ENCODE measurements at places on chromosomes 13 and 19.

DNA sequence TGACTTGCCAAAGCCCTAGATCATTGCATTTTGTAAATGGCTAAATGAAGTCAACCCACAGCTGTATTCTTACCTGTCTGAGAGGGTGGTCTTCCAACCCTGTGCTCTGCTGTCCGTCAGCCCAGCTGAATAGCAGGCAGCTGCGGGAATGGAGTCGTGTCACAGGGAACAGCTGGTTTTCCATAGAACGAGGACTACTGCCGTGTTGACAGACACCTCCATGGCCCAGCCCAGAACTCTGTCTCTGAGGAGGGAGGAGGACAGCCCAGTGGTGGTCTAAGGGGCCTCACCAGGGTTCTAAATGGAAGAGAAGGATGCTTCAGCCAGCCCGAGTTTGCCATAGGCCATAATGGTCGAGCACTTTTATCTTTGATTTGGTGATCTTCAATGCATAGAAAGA, 110.7 kb downstream of the SLC7A1 start:
- DNase-seq = no peak

DNA sequence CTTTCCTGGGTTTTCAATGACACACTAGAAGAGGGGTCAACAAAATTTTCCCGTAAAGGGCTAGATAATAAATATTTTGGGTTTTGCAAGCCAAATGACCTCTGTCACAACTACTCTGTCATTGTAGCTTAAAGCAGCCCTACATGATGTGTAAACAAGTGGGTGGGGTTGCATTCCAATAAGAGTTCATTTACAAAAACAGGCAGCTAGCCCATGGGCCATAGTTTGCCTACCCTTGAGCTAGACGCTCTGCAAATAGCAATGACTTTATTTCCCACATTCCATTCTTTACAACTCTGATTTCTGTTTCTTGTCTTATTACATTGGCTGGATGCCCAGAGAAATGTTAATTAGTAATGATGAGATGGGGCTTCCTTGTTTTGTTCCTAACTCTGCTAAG, 76.0 kb downstream of the ZNF557 start:
- DNase-seq = no peak

DNA sequence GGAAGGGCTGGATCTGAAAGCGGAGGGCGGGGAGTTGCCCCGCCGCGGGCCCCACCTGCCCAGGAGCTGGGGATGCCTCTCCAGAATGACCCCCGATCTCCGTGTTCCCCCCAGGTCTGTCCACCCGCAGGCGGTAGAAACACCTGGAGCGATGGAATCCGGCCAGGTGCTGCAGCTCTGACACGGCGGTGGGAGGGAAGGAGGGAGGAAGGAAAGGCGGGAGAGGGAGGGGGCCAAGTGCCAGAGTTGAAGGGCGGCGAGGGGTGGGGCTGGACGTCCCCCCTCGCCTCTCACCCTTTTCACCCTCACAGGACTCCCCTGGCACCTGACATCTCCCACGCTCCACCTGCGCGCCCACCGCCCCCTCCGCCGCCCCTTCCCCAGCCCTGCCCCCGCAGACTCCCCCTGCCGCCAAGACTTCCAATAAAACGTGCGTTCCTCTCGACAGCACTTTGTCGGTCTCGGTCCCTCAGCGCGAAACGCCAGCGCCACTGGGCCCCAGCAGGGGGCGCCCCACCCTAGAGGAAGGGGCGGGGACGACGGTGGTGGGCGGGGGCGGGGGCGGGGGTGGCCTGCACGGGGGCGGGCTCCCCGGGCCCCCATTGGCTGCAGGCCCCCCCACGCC, 337 bp upstream of the FXYD7 start:
- DNase-seq = peak; percentile 75

DNA sequence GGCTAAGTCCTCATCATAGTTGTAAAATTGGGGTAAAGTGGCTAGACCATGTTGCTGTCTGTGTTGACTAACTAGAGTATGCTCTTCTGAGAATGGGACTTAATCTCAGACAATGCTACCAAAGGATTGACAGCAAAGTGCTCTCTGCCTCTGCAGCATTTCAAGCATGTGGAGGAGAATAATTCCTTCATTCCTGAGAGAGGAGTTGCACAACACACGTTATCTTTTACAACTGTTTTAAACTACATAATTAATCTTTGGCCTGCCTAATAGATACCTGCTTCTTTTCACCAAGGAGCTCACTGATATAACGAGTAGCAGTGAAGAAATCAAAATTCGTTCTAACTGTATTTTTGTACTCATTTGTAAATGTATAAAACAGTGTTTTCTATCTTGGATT, 2172.2 kb downstream of the PCDH9 start:
- DNase-seq = no peak

GRCh38 chr19:18650021-18650390, 13.2 kb downstream of the KLHL26 start:
- peak; percentile 38 for DNase-seq

DNA sequence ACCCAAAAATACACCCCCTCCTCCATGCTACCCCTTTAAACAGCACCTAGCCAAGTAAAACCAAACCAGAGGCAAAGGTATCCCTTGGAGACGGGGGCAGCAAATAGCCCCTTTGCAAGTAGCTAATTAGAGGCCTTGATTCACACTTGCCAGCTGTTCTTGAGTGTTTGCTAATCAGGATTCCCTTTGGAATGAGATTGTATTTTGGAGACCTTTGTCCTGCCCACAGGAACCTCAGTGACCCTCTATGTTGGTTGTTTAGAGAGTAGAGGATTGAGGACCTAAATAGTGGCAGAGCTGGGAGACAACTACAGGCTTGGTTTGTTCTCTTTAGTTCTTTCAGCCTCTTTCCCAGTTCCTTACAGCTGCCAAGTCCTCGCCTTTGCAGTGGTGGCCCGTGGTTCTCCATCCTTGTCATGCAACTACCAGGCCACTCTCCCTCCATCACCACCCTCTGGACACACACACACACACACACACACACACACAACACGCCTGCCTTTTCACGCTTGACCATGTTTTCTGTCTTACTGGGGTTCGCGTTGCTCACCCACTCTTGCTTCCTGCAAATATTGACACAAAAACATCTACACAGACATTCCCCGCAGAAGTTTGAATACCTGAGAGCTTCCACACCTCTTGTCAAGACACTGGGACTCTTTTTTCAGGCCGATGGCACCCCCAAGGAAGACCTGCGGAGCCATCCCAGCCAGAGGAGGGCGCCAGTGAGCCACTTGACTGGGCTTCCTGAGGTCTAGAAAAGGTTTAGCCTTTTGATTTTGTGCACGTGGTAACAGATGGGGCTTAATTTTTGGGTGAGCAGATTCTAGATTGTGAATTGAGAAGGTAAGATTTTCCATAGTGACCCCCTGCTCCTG, 80.0 kb upstream of the GPR183 start:
- peak; percentile 76 for DNase-seq

DNA sequence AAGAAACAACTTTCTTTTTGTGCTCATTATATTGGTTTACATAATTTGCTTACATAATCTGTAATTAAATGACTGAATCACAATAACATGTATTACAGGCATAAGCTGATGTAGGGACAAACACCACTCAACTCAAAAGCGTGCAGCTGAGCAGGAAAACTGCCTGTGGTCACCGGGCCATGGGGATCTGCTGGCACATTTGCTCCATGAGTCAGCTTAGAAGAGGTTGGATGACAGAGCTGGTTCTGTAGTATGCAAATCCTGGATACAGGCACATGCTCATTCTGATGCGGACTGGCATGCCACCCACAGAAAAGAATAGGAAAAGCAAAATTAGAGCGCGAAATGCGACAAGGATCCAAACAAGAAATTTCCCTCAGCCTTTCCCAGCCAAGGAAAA, 128.6 kb downstream of the USP12 start:
- peak; percentile 76 for DNase-seq

DNA sequence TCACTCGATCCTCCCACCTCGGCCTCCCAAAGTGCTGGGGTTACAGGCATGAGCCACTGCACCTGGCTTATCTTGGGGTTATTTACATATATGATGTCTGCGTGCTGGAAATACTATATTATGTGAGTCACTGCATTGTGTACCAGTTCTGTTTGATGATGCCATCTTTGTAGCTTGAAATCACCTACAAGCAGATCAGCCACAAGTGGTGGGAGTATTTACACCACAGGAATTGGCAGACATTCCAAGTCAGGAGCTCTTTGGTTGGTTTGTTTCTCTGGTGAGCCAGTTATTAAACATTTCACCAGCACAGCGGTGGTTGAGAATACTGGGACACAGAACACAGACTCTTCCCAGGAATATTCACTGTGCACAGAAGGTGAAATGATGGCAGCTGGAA, 4.5 kb upstream of the TIMM44 start:
- DNase-seq = no peak

GRCh38 chr19:32396046-32396652, 9.4 kb upstream of the DPY19L3 start:
- no peak for DNase-seq

- DNase-seq = no peak
These were observed 4.3 kb downstream of the PHF11 start for GRCh38 chr13:49499889-49500660.

DNA sequence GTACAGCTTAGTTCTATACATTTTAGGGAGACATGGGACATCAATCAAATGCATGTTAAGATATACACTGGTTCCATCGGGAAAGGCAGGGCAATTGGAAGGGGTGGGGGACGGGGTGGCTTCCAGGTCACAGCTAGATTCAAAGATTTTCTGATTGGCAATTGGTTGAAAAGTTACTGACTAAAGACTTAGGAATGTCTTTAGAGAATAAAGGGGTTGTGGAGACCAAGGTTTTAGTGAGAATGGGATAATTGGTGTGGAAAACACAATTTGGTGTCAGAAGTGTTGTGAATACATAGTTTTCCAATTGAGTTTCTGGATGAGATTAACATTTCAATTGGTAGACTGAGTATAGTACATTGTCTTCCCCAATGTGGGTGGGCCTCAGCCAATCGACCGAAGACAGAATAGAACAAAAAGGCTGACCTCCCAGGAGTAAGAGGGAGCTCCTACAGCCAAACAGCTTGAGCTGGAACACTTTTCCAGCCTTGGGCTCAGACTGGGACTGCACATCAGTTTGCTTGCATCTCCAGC, 988 bp upstream of the CCDC169 start:
- DNase-seq = peak; percentile 84

DNA sequence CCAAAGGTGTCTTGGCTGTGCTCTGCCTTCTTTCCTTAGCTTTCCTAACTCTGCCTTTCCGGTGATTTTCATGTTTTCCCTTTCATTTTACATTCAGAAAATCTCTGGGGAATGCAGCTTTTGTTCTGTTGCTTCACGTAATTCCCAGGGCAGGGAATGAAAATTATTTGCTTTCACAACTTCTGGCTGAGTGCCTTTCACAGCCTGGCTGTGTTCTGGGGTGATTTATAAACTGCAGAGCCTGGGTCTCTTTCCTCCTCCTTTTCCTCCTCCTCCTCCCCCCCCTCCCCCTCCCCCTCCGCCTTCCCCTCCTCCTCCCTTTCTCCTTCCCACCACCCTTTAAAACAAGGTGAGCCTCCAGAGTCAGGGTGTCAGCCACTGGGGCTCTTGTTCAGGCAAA, 84.3 kb downstream of the RNASEH2B start:
- DNase-seq = no peak

DNA sequence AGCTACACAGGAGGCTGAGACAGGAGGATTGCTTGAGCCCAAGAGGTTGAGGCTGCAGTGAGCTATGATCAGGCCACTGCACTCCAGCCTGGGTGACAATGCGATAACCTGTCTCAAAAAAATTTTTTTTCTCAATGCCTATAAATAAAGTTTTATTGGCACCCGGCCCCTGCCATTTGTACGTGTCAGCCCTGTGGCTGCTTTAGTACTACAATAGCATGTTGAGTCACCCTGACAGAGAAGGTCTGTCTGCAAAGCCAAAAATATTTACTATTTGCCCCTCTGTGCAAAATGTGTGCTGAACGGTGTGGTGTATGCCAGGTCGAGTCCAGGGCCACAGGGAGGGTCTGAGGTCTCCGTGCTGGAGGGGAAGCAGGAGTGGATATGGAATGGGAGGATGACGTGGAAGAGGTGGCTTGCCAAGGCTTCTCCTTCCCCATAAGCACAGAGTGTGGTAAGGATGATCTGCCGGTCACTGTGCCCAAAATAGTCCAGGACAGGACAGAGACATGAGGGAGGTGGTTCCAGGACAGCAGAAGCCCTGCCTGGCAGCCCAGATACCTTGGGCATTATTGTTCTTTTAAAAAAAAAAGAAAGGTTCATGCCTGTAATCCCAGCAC, 10.0 kb downstream of the NMRK2 start:
- no peak for DNase-seq

DNA sequence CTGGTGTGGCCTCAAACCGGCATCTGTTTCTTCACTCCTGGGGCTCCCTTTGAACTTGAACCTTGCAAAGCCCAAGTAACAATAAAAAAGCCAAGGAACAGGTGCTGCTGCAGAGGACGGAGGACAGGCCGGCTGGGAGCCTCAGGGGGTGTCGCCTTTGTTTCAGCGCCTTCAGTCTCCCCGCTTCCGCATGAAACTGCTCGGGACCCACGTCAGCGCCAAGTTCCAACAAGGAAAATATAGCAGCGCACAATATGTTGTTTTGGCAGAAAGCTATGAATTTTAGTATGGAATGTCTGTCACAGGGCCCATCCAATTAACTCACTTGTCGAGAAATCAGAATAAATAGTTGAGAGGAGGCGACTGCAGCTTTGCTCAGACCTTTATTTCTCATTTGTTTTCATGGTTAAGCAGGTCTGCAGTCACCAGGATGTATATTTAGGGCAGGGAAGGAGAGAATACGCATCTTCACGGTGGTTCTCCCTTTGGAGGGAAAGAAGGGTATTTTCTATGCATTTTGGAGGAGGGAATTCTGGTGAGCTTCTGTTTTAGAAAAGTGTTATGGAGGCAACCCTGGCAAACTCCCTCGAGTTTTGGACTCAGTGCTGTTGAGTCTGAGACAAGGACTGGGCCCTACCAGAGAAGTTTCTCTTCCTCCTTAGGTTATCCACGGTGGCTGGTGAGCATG, 34.3 kb upstream of the MEDAG start:
- DNase-seq = no peak

DNA sequence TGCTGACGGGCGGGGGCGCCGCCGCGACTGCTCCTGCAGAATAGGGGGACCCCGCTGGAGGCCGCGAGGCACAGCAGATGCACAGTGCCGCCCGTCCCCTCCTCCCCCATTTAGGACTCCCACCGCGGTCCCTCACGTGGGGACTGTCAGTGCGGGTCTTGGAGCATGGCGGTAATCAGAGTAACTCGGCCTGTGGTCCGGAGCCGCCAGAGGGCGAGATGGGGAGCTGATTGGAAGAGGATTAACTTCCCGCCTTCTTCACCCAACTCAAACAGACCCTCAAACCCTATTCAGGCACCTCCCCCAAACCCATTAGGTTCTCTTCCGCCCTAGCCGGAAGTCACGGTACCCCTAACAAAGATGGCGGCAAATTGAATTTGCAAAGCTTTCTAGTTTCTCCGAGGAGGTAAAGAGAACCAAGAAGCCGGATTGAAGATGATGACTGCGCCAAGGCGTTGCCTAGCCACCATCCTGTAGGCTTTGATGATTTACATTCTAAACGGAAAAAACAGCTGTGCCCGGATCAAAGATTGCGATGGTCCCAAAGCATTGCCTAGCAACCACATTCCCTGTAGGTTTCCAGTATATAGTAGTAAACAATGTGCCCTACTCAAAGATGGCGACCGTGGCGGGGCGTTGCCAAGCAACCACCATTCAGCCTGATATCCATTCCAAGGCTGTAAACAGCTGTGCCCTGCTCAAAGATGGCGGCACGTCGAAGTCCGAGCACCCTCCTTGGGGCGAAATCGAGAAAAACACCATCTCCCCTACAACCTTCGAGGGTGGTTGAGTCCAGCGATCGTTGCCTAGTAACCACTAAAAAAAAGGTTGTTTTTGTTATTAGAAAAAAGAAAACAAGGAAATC, at the start of gene FUZ:
Gene FUZ (minus strand): TSS at position 296 of the 865 bp plus-strand sequence. CDS start 186 bp downstream, at position 110.
- DNase-seq = peak; percentile 100

All from mesendoderm (in vitro differentiated cells).